Effector CD4-positive, alpha-beta T cell (primary cell): ENCODE measurements at places on chromosomes 1 and 21.

DNA sequence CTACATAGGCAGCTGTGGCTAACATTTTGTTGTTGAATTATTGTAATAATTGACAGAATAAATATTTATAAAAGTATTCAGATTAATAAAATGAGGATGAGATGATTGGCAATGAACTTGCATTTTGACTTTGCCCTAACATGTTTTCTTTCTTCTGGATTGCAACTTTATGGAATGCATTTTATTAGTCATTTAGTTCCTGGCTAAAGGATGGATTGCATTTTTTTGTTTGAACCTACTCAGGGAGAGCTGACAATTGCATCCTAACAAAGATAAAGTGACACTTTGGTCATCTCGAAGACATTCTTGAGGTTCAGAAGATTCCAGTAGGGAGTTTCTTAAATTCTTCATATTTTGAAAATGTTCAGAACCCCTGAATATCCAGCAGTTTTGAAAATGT lies 37.5 kb downstream of the PGM1 start:
- no peak for DNase-seq

DNA sequence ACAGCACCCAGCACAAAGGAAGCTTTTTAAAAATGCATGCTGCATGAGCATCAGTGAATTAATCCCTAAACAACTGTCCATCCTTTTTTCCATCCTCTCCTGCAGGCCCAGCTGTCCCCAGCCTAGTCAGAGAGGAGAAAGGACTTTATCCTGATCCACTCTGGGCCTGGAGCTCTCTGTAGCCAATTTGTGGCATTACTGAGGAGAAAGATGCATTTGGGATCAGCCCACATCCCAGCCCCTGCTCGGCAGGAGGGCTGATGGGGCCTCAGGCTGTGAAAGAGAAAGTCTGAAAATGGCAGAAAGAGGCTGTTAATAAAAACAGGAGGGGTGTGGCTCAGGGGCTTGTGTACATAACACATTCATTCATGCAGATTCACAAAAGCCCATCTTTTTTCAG lies 37.5 kb upstream of the ATP2B4 start:
- DNase-seq: no peak

DNA sequence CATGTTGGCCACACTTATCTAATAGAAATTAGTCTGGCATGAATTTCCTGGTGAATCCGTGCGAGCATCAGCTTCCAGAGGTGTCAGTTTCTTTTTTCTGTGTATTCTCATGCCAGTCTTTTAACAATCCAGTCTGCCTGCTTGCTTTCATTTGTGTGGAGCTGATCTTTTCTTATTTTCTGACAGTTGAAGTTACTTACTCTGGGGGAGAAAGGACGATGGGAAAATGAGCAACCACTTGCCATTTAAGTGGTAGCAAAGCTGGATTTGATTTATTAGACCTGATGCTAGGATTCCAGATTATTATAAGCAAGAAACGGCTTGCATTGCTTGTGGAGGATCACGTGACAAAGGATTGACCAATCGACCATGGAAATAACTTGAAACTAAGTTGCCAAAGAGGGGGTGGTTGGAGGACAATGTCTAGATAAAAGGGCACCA lies 24.3 kb upstream of the APP start:
- DNase-seq: no peak

DNA sequence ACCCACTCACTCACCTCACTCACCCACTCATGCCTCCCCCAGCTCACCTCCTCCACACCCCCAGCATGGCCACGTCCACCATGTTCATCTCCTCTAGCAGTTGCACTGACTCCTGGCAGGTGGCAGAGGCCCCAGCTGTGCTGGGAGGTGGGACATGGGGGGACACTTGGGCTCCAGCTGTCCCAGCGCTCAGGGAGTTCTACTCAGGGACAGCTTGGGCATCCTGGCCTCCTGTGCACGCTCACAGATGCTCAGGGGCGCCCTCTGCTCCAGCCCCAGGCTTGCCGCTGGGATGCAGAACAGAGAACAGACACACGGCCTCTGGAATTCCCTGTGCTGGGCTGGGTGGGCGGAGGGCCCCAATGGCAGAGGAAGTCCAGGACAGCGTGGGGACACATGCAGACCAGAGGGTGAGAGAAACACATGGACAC lies 5.2 kb downstream of the KRTAP10-8 start:
- no peak for DNase-seq

GRCh38 chr1:227396539-227397353 lies 78.5 kb upstream of the CDC42BPA start:
- DNase-seq: no peak

- no peak for DNase-seq
These were observed 150.5 kb downstream of the PLPPR5 start for GRCh38 chr1:98854137-98854536.

DNA sequence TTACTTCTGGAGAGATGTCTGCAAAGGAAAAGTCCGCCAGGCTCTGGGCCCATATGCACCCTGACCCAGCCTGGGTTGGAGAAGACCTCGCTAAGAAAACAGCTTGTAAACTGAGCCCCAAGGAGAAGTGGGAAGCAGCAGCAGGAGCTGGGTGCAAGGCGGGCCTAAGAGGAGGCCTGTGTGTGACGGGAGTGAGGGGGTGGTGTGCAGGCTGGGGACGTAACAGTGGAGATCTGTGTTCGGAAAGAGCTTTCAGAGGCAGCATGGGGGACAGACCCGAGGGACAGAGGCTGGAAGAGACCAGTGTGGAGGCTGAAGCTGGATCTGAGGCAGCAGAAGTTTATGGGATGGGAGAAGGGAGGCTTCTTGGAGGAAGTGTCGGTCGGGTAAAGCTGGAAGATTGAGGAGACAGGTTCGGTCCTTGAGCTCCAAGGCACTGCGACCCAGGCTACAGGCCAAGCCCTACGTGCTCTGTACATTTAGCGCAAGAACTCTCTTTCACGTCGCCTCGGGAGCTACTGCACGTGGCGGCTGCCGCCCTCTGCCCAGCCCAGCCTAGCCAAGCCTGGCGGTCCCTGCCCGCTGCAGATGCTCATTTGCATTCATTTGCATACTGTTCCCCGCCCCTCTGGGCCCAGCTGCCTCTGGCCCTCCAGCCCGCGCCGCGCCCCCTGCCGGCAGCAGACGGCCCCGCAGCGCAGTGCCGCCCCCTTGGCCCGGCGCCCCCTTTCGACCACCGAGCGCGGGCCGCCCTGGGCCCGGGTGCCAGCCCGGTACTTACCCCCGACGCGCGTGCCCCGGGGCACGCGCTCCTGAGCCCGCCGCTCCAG lies 6.3 kb downstream of the HPCA start:
- no peak for DNase-seq

DNA sequence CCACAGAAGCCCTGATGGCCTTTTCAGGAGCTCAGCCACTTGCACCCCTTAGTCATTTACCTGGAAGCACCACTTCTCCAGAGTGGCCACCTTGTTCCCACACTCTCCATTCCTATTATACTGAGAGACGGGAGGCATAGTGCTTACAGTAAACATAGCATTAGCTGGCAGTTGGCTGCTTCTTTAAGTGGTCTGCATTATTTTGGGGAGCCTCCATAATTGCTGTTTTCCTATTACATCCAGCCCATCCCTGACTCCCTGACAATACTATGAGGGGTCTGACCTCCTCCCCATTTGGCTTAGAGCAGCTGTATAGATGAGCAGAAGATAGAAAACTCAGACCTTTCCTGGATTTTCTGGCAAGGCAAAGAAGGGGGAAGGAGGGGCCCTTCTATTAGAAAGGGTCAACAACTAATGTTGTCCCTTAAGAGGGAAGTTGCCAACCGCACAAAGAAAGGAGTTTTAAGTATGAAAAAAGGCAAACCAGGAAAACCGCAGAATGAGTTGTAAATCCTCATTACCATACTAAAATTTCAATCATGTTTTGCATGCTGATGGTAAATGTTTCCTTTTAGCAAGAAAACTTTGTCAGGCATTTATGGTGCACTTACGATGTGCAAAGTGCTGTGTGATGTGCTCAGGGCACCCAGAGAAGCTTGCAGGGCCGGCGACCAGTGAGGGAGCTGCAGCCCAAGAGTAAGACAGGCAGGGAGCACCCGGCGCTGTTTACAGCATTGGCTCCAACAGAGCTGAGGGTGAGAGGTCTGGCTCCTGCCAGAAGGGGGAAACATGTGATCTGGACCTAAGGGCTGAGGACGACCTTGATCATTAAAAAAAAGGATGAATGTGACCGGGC lies 167.3 kb downstream of the ZZZ3 start:
- DNase-seq: no peak

DNA sequence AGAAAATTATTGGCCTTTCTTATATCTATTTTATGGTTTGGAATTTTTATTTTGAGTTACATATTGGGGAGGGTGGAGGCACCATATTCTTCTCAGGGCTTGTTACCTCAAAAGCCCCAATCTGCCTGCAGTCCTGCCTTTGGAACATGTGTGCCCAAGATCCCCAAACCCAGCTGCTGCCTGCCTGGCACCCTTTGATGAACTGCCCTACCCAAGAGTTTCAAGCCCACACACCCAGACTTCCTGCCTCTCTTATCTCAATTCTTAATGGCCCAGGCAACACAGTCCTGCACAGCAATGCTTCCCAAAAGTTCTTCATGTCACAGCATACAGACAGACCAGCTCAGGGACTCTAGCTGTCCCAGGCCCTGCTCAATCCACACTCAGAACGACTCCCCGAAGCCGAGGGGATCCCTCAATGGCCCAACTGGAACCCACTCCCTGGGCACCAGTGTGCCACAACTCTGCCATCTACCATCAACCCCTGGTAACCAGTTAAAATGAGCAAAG lies 19.2 kb downstream of the OLFML2B start:
- no peak for DNase-seq

DNA sequence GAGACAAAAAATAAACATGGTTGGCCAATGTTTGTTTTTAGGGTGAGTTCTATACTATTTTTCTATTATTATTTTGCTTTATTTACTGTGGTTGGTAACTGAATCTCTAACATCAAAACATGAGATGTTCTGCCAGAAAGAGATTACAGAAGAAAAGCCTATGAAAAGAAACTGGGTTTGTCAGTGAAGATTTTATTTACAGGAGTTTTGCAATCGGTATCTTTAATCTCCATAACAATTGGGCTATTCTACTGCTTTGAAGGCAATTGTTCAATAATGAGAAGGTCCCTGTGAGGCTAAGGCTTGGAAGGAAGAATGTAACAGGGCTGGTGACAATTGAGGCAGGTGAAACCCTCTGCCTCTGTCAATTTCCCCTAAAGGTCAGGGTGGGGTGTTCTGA lies 155.5 kb downstream of the CLIC6 start:
- no peak for DNase-seq

GRCh38 chr1:172906778-172907592 lies 143.8 kb downstream of the TNFSF18 start:
- no peak for DNase-seq

DNA sequence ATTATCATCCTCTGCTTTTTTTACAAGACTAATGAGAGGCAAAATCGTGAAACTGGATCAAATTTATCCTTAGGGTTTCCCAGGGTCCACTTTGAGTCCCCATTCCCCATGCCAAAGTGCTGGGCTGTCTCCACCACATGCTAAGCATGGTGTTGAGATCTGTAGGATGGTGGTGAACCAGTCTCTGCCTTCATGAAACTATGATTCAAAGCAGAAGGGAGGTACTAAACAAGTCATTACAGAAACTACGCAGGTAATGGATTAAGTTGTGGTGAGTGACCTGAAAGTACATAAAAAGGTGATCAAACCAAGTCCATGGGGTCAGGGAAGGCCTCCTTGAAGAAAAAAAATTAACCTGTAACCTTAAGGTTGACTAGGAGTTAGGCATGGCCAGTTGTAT lies 265.2 kb downstream of the ATG4C start:
- DNase-seq: no peak

GRCh38 chr1:153623101-153623500 lies 4.2 kb downstream of the S100A13 start:
- no peak for DNase-seq

DNA sequence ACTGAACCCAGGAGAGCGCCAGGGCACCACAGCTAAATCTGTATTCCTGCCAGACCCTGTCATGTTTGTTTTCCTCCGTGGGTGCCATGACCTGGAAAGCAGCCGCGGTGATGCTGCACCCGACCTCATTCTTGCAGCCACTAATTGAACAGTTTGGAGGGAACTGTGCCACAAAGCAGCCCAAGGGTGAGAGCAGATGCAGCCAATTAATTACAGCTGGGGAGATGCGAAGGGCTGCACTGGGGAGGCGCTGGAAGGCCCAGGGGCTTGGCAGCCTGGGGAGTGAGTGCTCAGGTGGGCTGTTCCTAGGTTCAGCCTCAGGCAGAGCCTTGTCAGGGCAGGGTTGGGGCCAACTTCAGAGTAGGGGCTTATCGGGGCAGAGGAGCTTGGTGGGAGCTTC lies 158.4 kb upstream of the CD34 start:
- no peak for DNase-seq

- no peak for DNase-seq
These were observed 112.2 kb downstream of the NR5A2 start for GRCh38 chr1:200139661-200140250.

- no peak for DNase-seq
These were observed 6.8 kb downstream of the HES2 start for GRCh38 chr1:6412896-6413295.
